ENCODE measurements at places on chromosomes 5 and 9.

DNA sequence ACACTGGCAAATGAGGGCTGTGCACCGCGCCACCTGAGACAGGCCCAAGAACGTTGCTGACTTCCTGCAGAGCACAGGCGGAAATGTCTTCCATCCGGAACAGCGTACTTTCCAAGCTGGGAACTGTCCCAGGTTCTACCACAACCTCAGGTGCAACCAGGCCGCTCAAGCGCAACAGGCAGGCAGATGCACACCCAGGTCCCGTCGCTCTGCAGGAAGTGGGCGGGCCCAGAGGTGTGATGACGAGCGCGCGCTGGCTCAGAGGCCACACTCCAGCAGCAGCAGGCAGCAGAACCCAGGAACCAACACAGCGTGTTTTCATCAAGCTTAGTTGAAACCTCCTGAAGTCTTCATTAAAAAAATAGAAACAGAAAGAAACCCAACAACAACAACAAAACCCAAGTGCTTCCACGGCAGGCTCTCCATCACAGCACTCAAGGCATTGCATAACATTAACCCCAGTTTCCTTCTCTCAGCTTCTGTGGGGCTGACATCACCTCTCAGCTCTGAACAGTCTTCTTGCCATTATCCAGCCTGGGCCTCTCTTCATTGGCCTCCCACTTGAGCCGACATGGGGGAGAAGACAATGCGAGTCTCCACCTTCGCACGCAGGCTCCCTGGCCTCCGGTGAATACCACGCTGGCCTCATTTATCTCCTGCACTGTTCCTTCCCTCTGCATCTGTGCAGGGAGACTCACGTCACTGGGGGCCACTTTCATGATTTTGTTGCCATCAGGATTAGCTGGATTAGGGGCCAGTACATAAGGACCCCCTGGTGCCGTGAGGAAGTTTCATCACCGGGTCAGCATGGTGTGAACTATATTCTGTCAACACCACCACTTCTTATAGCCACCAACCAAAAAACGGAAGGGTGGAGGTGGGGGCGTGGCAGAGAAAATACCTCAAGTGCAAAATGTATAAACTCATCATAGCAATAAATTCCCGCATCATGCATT is 22.1 kb downstream of the PTCH1 start:
- no peak for DNase-seq

DNA sequence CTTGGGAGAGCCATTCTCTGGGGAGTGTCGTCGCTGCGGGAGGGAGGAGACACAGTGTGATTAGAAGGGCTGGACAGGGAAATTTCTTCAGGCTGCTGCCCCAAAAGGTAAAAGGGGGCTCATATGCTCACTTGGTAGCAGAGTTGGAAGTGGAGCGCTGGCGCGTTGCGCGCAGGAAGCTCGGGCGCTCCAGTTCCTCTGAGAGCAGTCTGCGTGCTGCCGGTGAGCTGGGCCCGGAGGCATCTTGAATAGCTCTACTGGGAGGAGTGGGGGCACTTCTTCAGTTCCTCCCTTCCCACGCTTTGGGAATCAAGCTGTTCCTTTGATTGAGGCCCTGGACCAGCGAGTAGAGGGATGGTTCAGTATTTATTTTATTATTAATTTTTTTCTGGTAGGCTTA is 2.7 kb downstream of the RXFP3 start:
- no peak for DNase-seq

- no peak for DNase-seq
Observed at GRCh38 chr5:180090769-180091546, 19.4 kb upstream of the RNF130 start.

- DNase-seq: no peak
Observed at GRCh38 chr5:116115163-116115562, 30.3 kb downstream of the COMMD10 start.

DNA sequence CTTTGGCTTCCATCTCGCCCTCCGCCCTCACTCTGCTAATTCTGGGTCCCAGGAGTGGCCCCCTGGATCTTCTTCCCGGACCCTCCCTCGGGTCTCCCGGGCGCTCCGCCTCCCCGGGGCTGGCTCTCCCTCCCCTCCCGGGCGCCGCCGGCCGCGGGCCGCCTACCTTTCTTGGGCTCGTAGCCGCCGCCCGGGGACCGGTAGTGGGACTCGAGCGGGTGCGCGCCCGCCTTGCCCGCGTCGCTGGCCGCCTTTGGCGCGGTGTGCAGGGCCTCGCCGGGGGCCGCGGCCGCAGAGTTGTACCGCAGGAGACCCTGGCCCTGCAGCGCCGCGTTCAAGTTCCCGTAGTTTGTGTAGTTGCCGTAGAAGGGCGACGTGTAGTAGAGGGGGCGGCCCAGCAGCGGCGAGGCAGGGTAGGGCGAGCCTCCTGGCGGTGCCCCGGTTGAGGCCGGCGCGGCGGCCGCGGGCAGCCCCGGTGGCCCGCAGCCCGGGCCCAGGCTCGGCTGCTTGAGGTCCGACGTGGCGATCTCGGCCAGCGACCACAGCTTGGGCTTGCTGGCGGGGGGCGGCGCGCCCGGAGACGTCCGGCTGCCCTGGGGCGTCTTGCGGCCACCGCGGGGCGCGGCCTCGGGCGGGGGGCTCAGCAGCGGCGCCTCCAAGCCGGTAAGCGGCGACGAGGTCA is 3.2 kb downstream of the IRX2 start:
- no peak for DNase-seq

- DNase-seq: no peak
Observed at GRCh38 chr5:139962445-139962844, 80.7 kb downstream of the NRG2 start.

DNA sequence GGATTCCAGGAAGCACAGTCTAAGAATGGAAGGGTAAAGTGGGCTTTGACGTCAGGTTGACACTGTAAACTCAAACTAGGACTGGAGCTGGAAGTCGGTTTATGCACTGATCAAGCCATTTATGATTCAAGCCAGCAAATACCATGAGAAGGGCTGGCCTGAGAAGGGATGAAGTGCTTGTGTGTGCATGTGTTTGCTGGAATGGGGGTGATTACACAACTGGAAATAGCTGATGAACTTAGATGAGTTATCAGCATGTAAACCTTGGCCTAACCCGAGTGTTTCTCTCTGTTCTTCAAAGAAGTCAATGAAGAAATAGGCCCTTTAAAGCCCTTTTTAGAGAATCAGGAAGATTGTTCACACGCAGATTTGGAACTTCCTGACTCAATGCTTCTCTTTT is 287.6 kb downstream of the RFX3 start:
- no peak for DNase-seq

GRCh38 chr5:157651623-157652376 is 438 bp downstream of the SOX30 start:
- no peak for DNase-seq

- DNase-seq: no peak
Observed at GRCh38 chr9:101628173-101628572, 33.4 kb upstream of the PPP3R2 start.

DNA sequence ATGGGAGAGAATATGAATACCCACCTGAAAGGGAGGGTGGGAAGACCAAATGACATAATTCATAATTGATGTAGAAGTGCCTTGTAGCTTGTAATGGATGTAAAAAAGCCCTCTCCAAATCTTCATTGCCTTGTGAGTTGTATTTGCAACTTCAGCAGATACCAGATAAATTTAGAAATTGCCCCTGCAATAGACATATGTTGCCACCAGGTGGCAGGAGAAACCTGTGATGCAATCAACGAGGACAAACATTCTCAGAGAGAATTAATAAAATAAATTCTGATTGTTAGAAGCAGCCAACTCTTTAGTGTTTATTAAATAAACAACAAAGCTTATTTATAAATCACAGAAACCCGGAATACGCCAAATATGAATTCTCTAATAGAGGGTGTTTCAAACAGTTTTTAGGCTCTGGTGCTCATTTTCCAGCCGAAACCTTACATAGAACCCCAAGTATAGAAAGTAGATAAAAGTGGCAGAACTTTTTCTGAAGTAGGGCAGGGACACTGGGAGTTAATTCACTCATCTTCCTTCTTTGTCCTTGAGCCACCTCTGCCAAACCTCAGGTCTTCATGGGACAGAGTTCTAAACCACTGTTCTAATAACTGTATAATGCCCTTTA is 147.8 kb downstream of the TMEM38B start:
- DNase-seq: no peak

All from NCI-H446 (cell line).